ENCODE measurements at places on chromosomes 7 and 10. TPM values are rescaled to one million over a fixed set of nuclear protein-coding genes. Genes with fewer than 3 reads are reported as not detected.

Gene GIMAP1
- not detected for total RNA-seq

Gene C10orf62
- 0.45 TPM for total RNA-seq

- H3K36me3 ChIP-seq: no peaks in the 10 kb centered on the region
- H3K27me3 ChIP-seq: no peaks in the 10 kb centered on the region
- DNase-seq: no peak
Measured at GRCh38 chr10:76398043-76398710, 966.8 kb downstream of the LRMDA start.

- DNase-seq: no peak
- no peaks in the 10 kb centered on the region for H3K27me3 ChIP-seq
- H3K4me3 ChIP-seq: no peak overlapping the region
- H3K4me1 ChIP-seq: 0 out of 2 replicates have a peak, but pooled peaks cover 10% of the 10 kb centered on the region
Measured at GRCh38 chr10:117612113-117612512, 69.6 kb downstream of the EMX2 start.

GRCh38 chr7:121081327-121081936, 92.9 kb downstream of the CPED1 start:
- H3K27ac ChIP-seq: no peak overlapping the region
- DNase-seq: peak; percentile 65
- H3K36me3 ChIP-seq: no peaks in the 10 kb centered on the region
- no peak overlapping the region for H3K4me3 ChIP-seq
- H3K27me3 ChIP-seq: no peaks in the 10 kb centered on the region

- no peaks in the 10 kb centered on the region for H3K36me3 ChIP-seq
- no peaks in the 10 kb centered on the region for H3K27me3 ChIP-seq
- peak; percentile 33 for DNase-seq
- peak overlapping the region; percentile 83 for H3K27ac ChIP-seq
Measured at GRCh38 chr10:96840841-96841518, 8.9 kb downstream of the LCOR start.

Data from PC-9 (cell line).